ENCODE measurements at places on chromosomes 16 and 17. TPM values are rescaled to one million over a fixed set of nuclear protein-coding genes. Genes with fewer than 3 reads are reported as not detected.

TANC2 gene
- total RNA-seq = 9.6 TPM

RDM1 gene
- 16.0 TPM for total RNA-seq

C17orf100 gene
- 1.6 TPM for total RNA-seq

WNK4 gene
- 0.65 TPM for total RNA-seq

CNGB1 gene
- not detected for total RNA-seq

AGRP gene
- total RNA-seq = not detected

LRRC46 gene
- total RNA-seq = 0.38 TPM

SYNGR3 gene
- 7.2 TPM for total RNA-seq

AHSP gene
- total RNA-seq = not detected

MEIOB gene
- total RNA-seq = 0.34 TPM

ARHGAP27 gene
- total RNA-seq = 40.9 TPM

ZPBP2 gene
- total RNA-seq = not detected

TBC1D3B gene
- total RNA-seq = 9.0 TPM

PAM16 gene
- total RNA-seq = 70.1 TPM

ALKBH5 gene
- 213 TPM for total RNA-seq

Data from activated CD8-positive, alpha-beta T cell treated with anti-CD3 and anti-CD28 coated beads for 36 hours (primary cell).